NCI-H1048 (cell line): ENCODE measurements at places on chromosomes 6 and 20.

DNA sequence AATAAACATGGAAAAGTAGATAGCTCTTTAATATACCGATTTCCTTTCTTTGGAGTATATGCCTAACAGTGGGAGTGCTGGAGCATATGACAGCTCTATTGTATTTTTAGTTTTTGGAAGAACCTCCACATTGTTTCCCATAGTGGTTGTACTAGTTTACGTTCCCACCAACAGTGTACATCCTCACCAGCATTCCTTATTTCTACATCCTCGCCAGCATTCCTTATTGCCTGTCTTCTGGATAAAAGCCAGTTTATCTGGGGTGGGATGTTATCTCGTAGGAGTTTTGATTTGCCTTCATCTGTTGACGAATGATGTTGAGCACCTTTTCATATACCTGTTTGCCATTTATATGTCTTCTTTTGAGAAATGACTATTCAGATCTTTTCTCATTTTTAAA, 2.6 kb downstream of the MICA start:
- no peak for DNase-seq

DNA sequence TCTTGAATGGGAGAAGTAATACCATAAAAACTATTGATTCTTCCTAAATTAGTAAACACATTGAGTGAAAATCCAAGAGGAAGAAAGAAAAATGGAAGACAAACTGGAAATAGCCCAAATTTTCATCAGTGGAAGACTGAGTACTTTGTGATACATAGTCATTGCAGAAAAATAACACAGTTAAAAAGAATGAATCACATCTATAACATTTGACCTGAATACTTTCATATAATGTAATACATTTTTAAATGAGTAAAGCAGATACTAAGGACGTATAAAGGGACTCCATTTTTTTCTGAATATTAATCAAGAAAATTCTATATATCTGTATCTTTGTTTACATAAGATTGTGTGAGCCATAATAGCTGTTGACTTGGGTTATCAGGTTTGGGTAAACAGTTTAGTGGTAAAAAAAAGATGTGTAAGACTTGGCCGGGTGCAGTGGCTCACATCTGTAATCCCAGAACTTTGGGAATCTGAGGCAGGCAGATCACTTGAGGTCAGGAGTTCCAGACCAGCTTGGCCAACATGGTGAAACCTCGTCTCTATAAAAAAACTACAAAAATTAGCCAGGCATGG, 4.3 kb upstream of the SLC17A2 start:
- no peak for DNase-seq

- no peak for DNase-seq
Measured at GRCh38 chr6:170033666-170034065, 257.2 kb downstream of the DLL1 start.

DNA sequence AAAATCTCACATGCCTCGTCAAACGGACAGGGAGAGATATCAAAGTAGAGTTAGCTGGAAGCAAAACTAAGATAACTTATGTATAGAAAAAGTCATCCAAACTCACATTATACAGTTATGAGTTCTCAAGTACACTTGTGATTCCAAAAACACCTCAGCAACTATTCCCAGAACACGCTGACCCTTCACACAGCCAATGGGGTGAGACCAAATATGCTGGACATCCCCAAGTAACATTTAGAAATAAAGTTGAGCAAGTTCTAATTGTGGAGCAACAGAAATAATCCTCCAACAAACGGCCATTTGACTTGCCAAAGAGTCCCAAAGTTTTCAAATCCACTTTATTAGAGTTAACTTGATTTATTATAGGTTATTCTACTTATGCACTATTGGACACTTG, 52.4 kb downstream of the LY86 start:
- no peak for DNase-seq

DNA sequence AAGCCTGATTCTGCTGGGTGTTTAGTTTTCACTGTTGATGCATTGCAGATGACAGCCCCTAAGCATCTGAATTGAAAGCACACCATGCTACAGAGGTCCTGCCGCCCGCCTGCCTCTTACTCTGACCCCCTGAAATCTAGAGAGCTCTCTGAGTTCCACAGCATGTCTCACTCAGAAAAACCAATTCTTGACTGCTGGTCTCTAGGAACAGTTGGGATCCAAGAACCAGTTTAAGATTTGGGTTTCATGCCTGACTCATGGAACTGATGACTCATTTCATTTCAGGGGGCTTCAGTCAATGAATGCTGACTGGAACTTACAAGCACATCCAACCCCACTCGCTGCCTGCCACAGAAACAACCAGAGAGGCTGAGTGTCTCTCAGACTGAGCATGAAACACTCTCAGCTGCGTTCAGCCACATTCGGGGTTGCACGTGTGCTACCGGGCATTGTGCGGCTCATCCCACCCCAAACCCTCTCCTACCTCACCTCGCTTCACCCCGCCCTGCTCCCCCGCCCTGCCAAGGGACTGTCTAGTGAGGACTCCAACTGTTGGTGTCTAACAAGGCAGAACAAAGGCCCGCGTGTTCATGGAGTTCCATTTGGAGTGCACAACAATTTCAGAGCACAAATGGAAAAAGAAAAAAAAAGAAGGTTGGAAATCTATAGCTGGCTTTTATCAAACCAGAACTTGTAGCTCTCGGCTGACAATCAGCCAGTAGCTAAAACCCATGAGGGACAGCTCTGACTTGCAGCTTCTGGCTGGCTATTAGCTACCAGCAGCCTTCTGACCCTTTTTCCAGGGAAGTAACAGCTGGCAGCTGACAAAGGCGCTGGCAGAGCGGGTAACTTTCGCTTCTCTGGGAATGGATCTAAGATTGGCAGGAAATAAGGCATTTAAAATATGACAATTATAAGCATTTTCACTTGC, 20.0 kb upstream of the TRAF3IP2 start:
- no peak for DNase-seq

DNA sequence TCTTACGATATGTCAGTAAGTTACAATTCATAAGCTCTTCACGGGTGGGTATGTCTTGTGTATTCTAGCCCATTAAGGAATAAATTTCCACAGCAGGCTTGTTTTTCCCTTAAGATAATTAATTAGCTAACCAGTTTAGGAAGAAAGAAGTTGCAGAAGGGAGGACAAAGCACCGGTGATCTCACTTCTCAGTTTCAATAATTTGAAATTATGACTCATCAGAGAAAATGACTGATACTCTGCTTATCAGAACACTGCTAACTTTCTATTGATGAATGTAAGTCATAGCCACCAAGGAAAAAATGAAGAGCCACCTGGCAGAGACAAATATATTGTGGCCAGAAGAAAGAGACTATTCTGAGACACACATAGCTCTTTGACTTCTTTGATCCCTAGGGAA, 35.0 kb upstream of the ENTPD6 start:
- no peak for DNase-seq

DNA sequence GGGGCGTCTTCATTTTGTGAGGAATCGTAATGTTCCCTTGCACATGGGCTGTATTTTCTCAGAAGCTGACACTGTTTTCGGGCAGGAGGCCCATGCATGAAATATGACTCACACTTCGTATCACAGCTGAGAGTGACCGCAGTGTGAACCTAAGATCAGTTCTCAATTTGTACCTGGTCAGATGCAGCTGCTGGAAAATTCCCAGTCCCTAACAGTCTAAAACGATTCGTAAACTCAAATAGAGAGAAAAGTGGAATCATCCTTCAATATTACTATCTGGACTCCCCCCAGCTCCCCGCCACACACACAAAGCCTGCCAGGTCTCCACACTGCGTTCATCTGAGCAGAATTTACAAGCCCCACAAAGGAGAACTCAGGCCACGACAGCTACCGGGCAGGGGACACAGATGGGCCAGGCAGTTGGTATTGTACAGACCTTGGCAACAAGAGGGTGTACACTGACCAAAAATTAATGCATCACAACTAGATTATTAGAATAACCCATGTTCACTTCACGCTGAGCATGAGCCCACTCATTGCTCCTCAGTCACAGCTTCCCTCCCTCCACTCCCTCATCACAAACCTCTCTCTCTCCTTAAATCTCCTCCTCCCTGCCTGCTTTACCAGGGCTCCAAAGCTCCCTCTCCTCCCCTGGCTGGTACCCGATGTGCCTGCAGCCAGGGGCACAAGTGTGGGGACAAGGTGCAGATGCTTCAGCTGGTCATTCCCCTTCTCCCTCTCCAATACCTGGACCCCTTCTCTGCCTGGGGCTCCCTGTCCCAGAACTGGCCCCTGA, 488.4 kb downstream of the PREX1 start:
- no peak for DNase-seq

- no peak for DNase-seq
Measured at GRCh38 chr6:104134876-104135275, 724.8 kb downstream of the HACE1 start.

GRCh38 chr6:138416206-138416605, 12.2 kb downstream of the HEBP2 start:
- DNase-seq: no peak

- DNase-seq: no peak
Measured at GRCh38 chr6:68741501-68742386, 106.7 kb downstream of the ADGRB3 start.

- no peak for DNase-seq
Measured at GRCh38 chr6:28953039-28953584, 29.3 kb upstream of the TRIM27 start.

DNA sequence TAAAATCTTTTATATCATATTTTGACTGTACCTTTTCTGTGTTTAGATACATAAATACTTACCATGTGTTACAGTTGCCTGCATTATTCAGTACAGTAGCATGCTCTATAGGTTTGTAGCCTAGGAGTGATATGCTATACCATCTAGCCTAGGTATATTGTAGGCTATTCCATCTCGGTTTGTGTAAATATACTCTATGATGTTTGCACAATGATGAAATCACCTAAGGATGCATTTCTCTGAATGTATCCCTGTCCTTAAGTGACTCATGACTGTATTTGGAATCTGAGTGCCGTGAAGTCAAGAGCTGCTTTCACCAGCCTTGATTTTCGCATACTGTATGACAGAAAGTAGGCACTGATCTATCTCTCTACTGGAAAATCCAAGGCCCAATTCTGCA, 129.9 kb downstream of the UTRN start:
- DNase-seq: no peak

- DNase-seq: no peak
Measured at GRCh38 chr20:50462093-50462690, 48.0 kb upstream of the PTPN1 start.

- DNase-seq: no peak
Measured at GRCh38 chr20:39876976-39877635, 811.9 kb downstream of the MAFB start.

GRCh38 chr6:58198301-58198700, 880.9 kb downstream of the PRIM2 start:
- no peak for DNase-seq

DNA sequence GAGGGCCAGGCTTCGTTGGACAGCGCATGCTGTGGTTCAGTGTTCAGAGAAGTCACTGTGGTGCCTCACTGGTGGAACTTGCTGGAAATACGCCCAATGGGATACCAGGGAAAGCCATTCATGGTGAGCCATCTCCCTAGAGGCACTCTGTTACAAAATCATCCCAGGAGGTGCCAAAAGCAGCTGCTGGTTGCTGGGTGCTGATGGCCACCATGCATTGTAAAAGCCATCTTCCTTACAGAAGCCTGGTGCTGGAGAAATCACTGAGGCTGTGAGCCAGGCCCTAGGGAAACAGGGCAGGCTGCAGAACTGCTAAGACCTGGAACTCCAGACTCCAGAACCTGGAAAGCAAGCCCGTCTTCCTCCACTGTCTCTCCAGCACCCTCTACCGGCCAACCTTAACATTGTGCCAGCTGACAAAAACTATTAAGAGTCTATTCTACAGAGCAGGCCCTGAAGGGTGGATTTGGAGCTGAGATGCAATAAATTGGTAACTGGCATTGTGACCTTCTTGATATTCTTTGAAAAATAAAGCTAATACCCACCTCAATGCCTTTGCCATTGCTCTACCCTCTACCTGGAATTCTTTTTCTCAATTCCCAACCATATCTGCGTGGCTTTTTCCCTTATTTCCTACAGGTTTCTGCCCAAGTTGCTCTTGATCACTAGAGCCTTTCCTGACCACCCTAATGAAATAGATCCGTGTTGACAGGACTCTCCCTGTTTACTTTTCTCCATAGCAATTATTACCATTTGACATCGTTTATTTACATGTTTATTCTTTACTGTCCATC, 18.5 kb downstream of the SNRPB start:
- peak; percentile 8 for DNase-seq

DNA sequence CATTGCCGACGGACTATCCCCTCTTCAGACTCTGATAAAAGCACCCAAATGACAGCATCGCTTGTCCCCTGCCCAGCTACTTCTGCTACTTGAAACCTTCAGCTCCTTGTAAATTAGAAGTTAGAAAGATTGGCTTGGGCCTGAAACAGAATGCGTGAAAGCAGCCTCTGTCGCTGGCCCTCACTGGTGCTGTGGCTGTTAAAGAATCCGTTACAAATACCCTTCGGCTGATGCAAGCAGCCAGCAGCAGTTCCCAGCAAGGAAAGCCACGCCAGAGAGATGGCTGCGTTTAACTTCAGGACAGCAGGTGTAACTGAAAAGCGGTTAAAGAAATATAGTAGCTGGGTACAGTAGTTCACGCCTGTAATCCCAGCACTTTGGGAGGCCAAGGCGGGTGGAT, 2.4 kb upstream of the PRR18 start:
- DNase-seq: no peak

DNA sequence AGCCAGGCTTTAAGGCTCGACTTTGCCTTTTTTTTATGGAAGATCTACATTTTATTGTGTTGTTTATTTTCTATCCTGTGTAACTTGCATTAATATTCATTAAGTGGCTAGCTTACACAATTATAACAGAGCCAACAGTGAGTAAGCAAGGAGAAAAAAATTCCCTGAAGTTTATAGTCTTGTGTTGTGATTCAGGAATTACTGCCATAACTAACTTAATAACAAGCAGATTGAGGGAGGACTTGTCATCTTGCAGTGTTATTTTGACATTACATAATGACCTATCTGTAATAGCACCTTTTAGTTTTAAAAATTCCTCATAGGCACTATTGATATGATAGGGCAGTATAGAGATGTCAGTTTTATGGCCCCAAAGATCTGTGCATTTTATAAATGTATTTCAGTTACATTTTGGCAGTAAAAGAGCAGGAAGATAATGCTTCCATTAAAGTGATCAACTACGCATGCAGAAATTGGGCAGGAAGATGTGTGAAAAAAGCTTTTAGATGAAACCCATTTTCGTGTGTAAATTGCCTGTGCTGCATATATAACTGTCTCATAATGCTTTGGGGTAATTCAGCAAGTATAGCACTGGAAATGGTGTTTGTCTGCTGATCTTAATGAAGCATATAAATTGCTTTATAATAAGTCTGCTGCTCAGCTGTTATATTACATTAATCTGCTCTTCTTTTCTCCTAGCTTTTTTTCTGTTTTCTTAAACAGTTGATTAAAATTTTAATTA, 123.0 kb downstream of the SMAP1 start:
- DNase-seq: no peak

GRCh38 chr6:99745651-99746050, 139.0 kb downstream of the PRDM13 start:
- DNase-seq: no peak

- no peak for DNase-seq
Measured at GRCh38 chr6:16766836-16767745, 5.8 kb upstream of the ATXN1 start.
